Stimulated activated CD4-positive, alpha-beta T cell treated with anti-CD3 and anti-CD28 coated beads, Interleukin-1b, Interleukin-23, amount 100 ng/mL, for 48 hours (primary cell): ENCODE measurements at places on chromosomes 12 and 14.

DNA sequence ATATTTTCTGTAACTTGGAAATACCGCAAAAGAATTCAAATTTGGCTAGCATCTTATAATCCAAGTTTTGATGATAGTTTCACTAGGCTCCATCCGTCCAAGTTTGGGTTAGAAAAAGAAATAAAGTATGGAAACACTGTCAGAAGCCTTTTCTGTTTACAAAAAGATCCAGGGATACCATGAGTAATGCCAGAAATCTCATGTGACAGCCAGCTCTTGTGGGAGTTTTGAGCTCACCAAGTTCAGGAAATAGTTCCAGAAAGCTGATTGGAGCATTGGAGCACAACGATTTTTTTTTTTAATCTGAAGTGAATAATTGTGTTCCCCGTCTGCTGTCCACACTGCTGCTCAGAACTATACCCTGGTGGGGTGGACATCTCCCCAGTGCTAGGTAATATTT is 229.7 kb upstream of the NPAS3 start:
- no peak for DNase-seq

DNA sequence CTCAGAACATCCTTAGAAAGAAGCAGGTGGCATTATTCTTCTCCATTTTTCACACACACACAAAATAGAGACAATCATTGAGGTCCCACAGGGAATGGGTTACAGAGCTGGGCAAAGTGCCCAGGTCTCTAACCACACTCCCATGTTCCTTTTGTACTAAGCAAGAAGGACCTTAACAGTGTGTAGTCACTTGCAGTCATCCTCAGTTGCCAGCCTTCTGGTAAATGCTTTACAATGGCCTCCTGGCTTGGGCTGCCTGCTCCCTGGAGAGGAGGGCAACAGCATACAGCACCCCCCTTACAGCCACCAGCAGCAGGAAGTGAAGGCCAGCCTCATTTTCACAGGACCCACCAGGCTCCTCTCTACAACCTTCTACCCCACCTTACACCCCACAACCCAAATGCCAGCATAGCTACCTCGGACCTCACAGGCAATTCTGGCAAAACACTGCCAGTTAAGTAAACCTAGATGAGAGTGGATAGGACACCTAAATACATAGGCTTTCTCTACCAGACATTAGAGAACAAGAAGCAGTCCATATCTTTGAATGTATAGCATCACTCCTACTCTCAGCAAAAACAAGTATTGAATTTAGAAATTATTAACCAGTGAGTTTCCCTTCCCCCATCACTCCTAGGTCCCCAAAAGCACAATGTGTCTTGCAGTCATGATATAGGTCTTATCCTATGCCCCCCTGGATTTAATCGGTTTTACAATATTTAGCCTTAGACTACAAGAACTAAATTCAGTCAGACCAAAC is 88.1 kb downstream of the PPP2R5E start:
- DNase-seq, result no peak

DNA sequence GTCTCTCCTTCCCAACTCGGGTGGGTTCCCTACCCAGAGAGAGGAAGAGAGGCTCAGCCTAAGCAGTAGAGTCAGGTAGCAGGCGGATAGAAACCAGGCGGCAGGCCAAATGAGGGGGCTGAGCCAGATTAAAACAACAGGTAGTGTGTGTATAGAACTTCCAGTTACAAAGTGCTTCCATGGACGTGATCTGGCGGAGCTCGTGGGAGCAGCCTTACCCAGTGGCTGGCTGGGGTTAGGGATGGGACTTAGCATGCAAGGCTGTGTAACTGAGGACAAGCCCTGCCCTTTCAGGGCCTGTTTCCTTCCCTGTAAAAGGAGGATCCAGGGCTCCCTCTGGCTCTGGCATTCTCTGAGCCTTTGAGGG is 8.3 kb downstream of the KRT80 start:
- no peak for DNase-seq

- DNase-seq, result peak; percentile 82
Measured at GRCh38 chr12:48903982-48904411, 21.3 kb downstream of the FKBP11 start.
